ENCODE measurements at places on chromosomes 11 and 22.

GRCh38 chr22:24200619-24201212, 19.4 kb downstream of the SUSD2 start:
- DNase-seq = no peak

GRCh38 chr22:45852826-45853225, 124.1 kb downstream of the WNT7B start:
- no peak for DNase-seq

DNA sequence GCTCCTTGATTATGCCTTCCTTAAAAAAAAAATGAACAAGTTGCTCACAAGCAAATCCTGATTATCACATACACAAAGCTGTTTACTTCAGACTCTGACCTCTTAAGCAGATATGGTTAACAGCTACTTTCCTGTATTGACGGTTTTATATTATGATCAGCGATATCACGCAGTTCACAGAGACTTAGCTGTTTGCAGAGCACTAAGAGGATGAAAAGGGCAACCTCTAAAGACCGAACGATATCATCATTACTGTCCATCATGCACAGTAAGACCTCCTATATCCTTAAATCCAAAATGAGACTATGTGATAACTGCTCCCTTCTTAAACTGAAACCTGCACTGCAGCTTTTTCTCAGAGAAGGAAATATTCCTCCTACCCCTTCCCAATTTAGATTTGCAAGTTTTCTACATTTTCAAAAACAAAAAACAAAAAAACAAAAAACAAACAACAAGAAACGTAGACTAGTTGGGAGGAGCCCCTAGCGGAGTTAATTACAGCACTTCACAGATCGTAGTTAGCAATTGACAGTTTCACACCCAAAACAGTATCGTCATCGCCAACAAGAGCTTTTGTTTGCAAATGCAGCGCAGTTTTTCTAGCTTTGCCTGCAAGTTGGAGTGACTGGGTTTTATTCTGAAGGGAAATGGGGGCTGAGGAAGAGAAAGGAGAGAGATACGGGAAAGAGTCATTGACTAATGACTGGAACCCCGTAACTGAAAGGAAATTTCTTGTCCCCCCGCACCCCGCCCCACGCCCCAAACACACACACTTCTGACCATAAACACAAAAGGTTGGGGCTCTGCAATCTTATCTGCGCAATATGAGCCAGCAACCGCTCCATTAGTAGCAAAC, 1.2 kb downstream of the DDX6 start:
- peak; percentile 55 for DNase-seq

DNA sequence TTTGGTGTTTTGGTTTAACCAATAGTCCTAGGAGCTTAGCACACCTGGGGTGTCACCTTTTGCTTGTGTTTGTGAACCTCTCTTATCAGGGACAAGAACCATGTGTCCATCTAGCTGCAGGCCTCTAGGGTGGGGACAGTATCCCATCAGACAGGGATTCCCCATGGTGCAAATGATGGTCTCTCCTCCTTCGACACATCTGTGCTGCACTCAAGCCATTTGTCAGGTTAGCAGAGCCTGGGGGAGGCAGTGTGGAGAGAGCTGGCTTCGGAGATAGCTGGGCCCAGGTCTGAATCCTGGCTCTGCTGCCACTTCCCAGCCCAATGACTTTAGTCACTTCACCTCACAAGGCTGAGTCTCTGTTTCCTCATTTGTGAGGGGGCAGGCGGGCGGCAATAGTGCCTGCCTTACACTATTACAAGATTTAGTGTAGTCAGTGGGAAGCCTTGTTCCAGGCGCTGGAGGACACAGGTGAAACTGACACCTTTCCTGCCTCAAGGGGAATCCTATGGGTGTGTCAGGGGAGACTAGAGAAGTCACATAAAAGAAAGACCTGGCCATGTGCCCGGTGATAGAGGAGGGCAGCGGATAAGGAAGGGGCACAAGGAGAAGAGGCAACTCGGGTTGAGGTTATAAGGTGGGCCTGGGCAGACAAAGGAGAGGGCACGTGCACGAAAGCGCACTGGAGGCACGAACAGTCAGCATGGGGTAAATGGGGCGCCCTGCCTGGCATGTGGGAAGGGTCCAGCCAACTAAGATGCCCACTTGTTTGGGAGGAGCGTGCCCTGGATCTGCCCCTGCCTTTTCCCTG, 12.6 kb downstream of the KLHL35 start:
- no peak for DNase-seq

DNA sequence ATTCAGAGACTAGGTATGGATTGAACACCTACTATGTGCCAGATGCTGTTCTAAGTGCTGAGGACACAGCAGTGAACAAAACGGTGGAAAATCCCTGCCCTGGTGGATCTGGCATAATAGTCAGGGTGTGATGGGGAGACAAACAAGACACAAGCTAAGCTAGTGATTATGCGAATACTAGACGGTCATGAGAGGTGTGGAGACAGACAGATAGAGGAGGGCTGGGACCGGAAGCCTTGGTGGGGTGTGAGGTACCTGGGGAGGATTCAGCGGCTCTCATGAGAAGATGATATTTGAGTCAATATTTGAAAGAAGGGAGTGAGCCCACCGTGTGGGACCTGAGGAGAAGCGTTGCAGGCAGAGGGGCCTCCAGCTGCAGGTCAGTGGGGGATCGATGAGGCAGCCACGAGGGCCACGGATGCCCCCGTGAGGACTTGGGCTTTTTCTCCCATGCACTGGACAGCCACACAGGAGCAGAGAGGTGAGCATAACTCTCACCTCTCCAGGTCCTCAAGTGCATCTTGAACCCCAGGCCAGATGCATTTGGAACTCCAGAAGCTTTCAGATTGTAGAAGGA, 4.7 kb downstream of the CD5 start:
- no peak for DNase-seq

DNA sequence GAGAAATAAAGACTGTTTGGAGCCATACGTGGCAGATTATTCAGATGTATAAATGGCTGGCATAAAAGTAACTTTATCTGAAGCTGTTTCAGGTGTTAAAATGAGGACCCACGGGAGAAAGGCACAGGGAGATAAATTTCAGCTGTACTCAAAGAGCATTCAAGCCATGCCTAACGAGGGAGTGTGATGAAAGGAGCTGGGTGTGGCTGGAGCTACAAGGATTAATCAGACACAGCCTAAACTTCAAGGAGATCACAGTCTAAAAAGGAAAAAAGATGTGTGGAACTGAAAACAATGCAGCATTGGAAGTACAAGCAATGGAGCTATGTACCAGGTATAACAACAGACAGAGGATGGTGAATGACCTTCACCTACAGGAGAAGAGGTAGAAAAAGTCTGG, 120.8 kb upstream of the APOA1 start:
- no peak for DNase-seq

DNA sequence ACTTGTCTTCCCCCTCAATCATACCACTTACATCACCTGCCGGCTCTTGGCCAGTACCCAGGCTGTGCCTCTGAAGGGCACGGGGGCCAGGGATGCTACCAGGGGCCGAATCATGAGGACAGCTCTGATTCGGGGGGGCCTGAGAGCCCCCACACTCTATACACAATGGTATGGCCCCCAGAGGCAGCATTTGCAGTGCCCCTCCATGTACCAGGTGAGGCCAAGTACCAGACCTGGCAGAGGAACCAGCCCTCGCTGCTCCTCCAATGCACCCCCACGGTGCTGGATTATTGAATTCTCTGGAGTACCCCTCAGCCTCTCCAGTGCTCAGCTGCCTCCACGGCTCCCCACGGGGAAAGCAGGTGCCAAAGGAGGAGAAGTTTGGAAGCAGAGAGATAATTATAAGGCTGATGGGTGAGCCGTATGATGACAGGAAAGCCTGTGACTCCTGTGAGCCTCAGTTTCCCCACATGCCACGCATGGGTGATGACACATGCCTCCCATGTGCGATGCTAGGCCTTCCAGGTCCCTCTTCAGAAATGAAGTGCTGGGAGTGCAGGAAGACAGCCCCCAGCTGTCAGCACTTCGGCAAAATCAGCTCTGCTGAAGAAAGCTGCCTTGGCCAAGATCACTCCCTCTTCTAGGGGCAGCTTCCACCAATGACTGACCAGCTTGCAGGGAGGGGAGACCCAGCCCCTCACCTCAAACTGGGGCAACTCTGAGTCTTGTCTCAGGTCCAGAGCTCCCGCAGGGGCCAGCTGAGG, 69.9 kb downstream of the THAP12 start:
- DNase-seq = no peak

DNA sequence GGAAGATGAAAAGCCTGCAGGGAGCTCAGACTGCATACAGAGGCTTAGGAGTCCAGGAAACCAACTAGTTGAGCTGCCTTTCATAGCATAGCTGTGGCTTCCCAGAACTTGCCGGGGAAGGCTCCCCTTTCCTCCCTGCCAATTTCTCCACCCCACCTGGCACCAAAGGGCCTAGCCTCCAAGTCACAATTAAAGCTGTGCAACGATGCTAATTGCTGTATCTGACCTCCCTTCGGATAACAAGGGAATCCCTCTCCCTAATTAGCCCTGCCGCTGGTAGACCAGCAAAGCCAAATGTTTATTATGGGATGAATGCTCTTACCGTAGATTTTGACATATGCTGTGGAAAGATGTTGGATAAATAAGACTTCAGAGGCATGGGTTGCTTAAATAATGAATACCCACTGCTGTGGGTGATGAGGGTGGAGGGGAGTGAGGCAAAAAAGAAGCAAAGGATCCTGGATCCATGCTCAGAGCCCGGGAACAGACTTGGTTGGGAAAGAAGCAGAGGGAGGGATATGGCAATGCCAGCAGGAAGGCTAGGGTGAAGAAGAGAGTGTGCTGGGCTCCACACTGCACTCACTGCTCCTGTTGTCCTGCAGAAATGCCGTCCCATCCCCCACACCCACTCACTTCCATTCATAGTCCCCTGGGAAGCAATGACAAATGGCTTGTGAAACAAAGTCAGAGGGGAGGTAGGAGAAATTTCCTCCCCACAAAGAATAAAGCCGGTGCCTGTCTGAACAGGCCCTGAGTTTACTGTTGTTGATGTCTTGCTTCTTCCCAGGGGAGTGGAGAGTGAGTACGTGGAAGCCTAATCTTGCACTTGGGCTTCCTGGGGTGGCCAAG, 608.1 kb upstream of the CADM1 start:
- no peak for DNase-seq

- no peak for DNase-seq
These were observed 11.9 kb upstream of the TCF20 start for GRCh38 chr22:42282252-42282942.

DNA sequence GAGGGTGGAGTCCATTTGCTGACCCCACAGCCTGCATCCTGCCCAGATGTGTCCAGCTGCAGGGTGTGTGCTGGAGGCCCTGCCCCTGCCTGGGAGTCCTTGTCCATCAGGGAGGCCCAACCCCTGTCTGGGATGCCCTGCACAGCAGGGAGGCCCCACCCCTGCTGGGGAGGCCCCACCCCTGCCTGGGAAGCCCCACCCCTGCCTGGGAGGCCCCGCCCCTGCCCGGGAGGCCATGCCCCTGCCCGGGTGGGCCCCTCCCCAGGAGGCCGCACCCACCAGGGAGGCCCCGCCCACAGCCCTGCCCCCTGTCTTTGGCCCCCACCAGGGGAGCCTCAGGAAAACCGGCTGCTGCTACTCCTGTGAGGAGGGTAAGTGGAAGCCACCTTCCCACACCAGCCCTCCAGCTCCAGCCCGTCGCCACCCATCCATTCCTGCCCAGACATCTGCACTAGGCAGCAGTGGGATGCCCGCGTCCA, 37.2 kb downstream of the MUC5B start:
- DNase-seq = peak; percentile 68

DNA sequence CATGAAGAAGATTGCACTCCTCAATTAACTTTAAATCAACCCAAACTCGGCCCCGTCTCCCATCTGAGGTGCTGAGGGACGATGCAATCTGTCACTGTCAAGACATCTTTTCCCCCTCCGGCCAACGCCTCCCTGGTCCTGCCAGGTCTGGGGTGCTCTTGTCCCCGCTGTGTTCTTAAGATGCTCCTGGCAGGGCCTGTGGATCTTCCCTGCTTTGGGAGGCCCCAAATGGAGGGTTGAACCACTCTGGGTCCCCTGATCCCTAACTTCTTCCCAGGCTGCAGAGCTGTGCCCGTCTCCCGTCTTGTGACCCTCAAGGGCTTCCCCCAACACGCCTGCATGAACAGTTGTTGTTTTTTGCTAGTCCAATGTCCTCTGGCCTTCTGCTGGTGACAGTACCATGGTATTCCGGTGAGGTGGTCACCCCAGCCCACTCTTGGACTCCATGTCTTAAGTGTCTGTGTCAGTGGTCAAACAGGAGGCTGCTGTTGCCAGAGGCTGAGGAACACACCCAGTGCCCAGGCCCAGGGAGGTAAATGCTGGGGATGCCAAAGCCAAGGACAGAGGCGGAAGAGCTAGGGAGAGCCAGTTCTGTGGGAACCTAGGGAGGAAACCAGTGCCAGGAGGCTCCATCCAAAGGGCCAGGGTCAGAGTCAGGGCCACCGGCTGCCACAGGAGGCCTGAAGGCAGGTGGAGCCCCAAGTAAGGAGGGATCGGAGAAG, 70.6 kb upstream of the SHANK2 start:
- no peak for DNase-seq

DNA sequence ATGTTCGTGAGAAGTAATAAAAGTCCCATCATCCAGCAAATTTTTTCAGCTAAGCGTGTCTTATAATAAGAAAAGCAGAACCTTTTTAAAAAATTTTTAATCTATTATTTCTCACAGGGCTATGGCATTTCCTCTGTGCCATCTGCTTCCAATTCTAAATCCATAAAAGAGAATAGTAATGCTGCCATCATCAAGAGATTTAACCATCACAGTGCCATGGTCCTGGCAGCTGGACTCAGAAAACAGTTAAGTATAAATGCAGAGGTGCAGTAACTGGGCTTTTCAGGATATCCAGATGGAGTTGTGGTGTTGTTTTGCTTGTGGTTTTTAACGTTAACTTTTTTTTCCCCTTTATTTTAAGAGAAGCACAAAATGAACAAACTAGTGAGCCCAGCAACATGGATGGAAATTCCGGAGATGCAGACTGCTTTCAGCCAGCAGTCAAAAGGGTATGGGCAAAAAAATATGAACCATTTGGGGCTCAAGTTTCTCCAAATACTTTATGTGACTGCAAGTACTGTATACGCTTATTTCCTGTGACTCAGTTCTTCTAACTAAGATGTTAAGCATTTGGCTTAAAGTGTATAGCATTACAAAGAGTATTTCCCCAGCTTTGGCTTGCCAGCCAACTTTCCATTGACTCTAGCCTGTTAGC, 25.2 kb downstream of the GTF2H1 start:
- no peak for DNase-seq

- DNase-seq = no peak
These were observed 254.4 kb downstream of the OPCML start for GRCh38 chr11:133277886-133278285.

DNA sequence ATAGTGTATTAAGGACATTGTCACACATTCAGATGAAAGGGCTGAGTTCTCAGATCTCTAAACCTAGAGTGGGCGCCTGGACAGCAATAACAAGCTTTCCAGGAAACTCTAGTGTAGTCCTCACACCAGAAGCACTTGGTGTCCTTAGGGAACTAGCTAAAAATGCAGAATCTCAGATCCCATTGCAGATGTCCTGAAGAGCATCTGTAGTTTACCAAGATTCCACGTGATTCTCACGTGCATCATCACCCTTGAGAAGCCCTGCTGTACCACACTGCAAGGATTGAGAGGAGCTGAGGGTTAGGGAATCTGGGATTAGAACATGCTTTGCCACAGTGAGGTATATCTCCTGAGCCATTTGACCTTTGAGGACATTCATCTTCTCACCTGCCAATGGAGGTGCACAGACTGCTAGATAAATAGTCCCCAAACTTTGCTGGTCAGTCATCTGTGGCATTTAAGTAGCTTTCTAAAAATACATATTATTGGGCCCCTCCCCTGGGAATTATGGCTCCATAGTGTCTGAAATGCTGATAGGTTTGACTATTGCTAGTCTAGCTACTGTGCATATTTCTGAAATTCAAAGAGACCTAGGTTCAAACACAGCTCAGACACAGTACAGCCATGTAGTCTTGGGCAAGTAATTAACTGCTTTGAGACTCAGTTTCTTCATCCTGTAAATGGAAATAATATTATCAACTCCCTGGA, 1068.9 kb downstream of the OPCML start:
- DNase-seq = no peak
